Natural killer cell (primary cell): ENCODE measurements at places on chromosomes 4 and X. TPM values are rescaled to one million over a fixed set of nuclear protein-coding genes. Genes with fewer than 3 reads are reported as not detected.
A peak's percentile ranks its signal among the peaks of the same experiment; 100 is the strongest.

Gene GC
- total RNA-seq, result not detected

Gene NKX6-1
- not detected for total RNA-seq

Gene GPM6B
- total RNA-seq, result not detected

Gene ZFYVE28
- total RNA-seq, result 85.4 TPM

Gene TAF7L
- total RNA-seq, result not detected

Gene RBM47
- 3.9 TPM for total RNA-seq

Gene HHIP
- not detected for total RNA-seq

Gene TRPC3
- 0.34 TPM for total RNA-seq

Gene TLR7
- total RNA-seq, result 0.55 TPM

GRCh38 chr4:98510757-98511517 lies 147.5 kb downstream of the TSPAN5 start:
- no peak overlapping the region for H3K27ac ChIP-seq
- H3K4me3 ChIP-seq, result no peak overlapping the region
- peaks cover 2% of the 10 kb centered on the region for H3K36me3 ChIP-seq
- H3K27me3 ChIP-seq, result no peaks in the 10 kb centered on the region
- H3K4me1 ChIP-seq, result no peaks in the 10 kb centered on the region

GRCh38 chr4:110368409-110368808 lies 107.5 kb upstream of the ENPEP start:
- no peaks in the 10 kb centered on the region for H3K4me1 ChIP-seq
- no peak overlapping the region for H3K4me3 ChIP-seq
- no peaks in the 10 kb centered on the region for H3K27me3 ChIP-seq
- no peak overlapping the region for H3K27ac ChIP-seq
- H3K36me3 ChIP-seq, result no peaks in the 10 kb centered on the region
- no peak for DNase-seq

- no peaks in the 10 kb centered on the region for H3K27me3 ChIP-seq
- H3K36me3 ChIP-seq, result no peaks in the 10 kb centered on the region
- no peak overlapping the region for H3K4me3 ChIP-seq
- no peak overlapping the region for H3K27ac ChIP-seq
Observed at GRCh38 chr4:1136048-1136447, 22.7 kb upstream of the RNF212 start.

DNA sequence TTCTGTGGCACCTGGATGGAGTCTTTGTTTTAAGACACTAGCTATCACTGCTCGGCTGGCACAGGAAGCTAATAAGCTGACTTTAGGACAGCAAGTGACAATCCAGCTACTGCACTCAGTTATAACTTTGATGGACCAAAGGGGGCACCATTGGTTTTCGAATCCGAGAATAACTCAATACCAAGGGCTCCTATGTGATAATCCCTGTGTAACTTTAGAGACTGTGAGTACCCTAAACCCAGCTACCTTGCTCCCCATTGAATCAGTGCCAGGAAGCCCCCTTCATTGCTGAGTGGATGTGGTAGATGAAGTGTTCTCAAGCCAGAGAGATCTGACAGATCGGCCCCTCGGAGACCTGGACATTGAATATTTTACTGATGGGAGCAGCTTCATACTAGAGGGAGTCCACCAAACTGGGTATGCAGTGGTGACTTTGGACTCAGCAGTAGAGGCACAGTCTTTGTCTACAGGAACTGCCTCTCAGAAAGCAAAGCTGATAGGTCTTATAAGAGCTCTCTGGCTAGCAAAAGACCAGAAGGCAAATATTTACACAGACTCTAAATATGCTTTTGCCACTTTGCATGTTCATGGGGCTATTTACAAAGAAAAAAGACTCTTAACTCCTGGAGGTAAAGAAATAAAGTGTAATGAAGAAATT lies 35.5 kb upstream of the UGT2B7 start:
- no peak for DNase-seq
- H3K4me3 ChIP-seq, result no peak overlapping the region
- no peaks in the 10 kb centered on the region for H3K36me3 ChIP-seq

DNA sequence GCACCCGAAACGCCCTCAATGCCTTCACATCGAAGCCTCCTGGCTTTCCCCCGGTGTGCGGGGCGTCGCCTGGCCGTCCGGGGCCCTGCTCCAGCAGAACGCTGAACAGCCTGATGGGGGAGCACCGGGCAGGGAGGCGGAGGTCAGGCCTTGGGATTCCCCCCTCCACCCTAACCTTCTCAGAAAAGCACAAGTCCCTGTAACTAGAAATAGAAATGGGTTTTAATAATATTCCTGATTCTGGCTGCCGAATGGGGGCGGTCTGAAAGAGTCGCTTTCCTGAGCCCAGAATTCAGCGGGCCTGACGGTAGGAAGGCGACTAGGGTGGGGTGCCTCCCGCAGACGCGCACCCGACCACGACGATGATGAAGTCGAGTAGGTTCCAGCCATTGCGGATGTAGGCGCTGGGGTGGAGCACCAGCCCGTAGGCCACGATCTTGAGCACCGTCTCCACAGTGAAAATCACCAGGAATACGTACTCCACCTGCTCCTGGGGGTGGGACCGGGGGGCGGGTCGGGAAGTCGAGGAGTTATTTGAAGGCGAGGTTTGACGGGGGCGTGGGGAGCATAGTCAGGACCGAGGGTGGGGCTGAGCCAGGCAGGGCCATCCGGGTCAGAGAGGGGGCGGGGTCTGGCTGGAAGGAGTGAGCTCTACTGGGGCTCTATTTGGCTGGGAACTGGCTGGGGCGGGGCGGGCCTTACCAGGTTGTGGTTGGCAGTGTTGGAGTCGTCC lies 2.5 kb downstream of the CACNA1F start:
- peak; percentile 23 for DNase-seq
- no peaks in the 10 kb centered on the region for H3K36me3 ChIP-seq
- H3K27me3 ChIP-seq, result no peaks in the 10 kb centered on the region
- peaks cover 25% of the 10 kb centered on the region for H3K4me1 ChIP-seq
- peak overlapping the region; percentile 45 for H3K4me3 ChIP-seq
- peak overlapping the region; percentile 77 for H3K27ac ChIP-seq

DNA sequence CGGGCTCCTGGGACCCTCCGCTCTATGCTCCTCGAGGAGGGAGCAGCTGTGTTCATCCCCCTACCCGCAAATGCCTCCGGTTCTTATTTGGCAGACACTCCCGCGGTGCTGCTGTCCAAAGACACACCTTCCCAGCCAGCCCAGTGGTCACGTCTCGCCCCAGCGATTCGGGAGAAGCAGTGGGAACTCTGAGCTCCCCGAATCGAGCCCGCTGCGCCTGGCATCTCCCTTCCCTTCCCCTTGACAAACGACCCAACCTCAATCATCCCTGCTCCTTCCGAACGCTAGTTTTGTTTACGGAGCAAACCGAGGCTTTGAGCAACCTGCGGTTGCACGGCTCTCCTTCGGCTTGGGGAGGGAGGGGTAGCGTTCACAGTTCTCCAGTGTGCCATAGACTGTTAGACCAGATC lies 317 bp upstream of the FRMPD4 start:
- no peaks in the 10 kb centered on the region for H3K4me1 ChIP-seq
- no peaks in the 10 kb centered on the region for H3K36me3 ChIP-seq
- no peak overlapping the region for H3K27ac ChIP-seq
- DNase-seq, result no peak
- H3K27me3 ChIP-seq, result no peaks in the 10 kb centered on the region
- H3K4me3 ChIP-seq, result no peak overlapping the region

GRCh38 chr4:82528868-82529267 lies 32.9 kb downstream of the TMEM150C start:
- H3K4me1 ChIP-seq, result no peaks in the 10 kb centered on the region
- H3K4me3 ChIP-seq, result no peak overlapping the region
- H3K27me3 ChIP-seq, result no peaks in the 10 kb centered on the region
- no peaks in the 10 kb centered on the region for H3K36me3 ChIP-seq

DNA sequence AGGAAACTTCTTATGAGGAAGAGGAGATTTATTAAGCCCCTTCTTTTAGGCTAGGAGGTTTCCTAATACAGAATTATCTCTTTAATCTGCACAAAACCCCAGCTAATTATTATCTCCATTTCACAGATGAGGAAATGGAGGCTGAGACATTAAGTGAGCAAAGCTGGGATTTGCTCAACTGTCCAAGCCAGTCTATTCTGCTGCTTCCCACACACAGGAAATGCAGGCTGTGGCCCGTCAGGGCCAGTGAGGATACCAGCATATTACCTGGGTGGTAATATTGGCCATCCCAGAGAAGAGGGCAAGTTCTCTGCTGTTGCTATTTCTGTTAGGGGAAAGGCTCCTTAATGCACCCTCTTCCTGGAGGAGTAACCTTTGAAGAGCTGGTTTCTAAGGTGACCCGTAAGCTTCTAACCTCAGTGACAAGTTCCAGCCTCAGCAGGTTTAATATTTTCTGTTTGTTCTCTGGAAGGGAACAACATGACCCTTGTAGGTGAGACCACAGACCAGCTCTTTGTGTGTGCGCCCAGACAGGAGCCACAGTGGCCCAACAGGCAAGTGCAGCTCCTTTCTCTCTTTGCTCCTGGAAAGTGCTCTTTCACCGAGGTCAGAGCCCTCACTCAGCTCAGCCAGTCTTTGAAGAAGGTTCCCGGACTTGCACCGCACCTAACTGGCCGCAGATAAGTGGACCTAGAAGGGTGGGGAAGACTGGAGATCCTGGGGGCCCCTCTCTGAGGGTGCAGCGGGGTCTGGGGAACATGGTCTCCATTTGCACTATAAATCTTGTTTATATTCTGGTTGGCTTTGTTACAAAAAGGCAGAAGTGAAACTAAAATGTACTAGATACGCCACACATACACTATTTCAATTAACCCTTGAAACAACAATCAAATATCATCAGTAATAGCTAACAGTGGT lies 35.5 kb downstream of the TBC1D9 start:
- H3K27me3 ChIP-seq, result no peaks in the 10 kb centered on the region
- no peaks in the 10 kb centered on the region for H3K36me3 ChIP-seq
- H3K4me1 ChIP-seq, result peaks cover 13% of the 10 kb centered on the region
- H3K27ac ChIP-seq, result peak overlapping the region; percentile 61
- no peak for DNase-seq
- H3K4me3 ChIP-seq, result peak overlapping the region; percentile 6

GRCh38 chrX:48789366-48790220 lies 3.2 kb downstream of the GATA1 start:
- H3K27me3 ChIP-seq, result no peaks in the 10 kb centered on the region
- H3K4me1 ChIP-seq, result peaks cover 8% of the 10 kb centered on the region
- H3K27ac ChIP-seq, result no peak overlapping the region
- H3K36me3 ChIP-seq, result no peaks in the 10 kb centered on the region

DNA sequence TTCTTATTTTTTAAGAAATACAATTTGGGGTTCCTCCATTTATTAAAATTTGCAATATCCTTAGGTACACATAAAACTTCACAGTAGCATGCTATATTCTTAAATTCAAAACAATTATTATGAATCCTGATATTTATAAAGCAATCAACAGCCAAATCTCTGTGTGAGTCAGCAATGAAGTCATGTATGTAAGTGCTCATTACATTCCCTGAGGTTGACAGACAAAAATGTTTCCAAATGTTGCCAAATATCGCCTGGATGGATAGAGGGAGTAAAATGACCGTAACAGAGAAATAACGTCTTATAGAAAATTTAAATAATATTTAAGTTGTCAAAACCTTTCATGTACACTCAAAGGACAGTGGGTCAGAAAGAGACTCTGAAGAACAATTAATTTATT lies 220.0 kb downstream of the PCDH18 start:
- no peaks in the 10 kb centered on the region for H3K27me3 ChIP-seq
- H3K4me3 ChIP-seq, result no peak overlapping the region
- no peaks in the 10 kb centered on the region for H3K4me1 ChIP-seq
- DNase-seq, result no peak
- H3K36me3 ChIP-seq, result no peaks in the 10 kb centered on the region
- H3K27ac ChIP-seq, result no peak overlapping the region

GRCh38 chr4:25813448-25814106 lies 49.2 kb downstream of the SEL1L3 start:
- no peak overlapping the region for H3K27ac ChIP-seq
- DNase-seq, result no peak
- H3K4me3 ChIP-seq, result no peak overlapping the region
- peaks cover 43% of the 10 kb centered on the region for H3K36me3 ChIP-seq
- H3K27me3 ChIP-seq, result no peaks in the 10 kb centered on the region
- H3K4me1 ChIP-seq, result no peaks in the 10 kb centered on the region

GRCh38 chr4:6177587-6178197 lies 22.7 kb downstream of the JAKMIP1 start:
- H3K27ac ChIP-seq, result peak overlapping the region; percentile 29
- DNase-seq, result peak; percentile 83
- no peak overlapping the region for H3K4me3 ChIP-seq
- H3K27me3 ChIP-seq, result no peaks in the 10 kb centered on the region
- peaks cover 63% of the 10 kb centered on the region for H3K4me1 ChIP-seq
- no peaks in the 10 kb centered on the region for H3K36me3 ChIP-seq
